ENCODE measurements at places on chromosomes 1 and 21. TPM values are rescaled to one million over a fixed set of nuclear protein-coding genes. Genes with fewer than 3 reads are reported as not detected.

DNA sequence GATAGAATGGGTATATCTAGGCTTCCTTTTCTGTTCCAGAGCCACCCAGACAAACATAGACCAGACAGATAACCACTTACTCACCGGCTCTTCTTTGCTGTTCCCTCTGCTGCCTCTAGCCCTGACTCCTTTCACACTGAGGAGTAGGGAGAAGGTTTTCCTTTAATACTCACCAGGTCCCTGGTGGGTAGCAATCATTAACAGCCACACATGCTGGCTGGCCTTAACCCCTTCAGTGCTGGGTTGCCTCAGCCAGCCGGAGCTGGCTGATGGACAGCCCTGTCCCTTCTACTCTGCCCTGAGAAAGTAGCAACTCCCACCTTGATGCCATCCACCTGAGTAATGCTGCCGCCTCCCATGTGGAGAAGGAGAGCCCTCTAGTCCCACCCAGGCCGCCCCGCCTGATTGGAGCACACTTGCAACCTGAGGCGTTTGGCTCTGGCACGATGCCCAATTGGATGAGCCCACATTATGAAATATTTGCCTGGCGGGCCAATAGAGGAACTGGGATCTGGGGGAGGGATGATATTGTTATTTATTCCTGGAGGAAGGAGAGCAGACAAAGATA, 71.6 kb downstream of the PLEKHA6 start:
- no peaks in the 10 kb centered on the region for H3K36me3 ChIP-seq
- peak; percentile 96 for DNase-seq
- peak overlapping the region; percentile 46 for H3K4me3 ChIP-seq
- peaks cover 49% of the 10 kb centered on the region for H3K4me1 ChIP-seq
- peak overlapping the region; percentile 69 for H3K27ac ChIP-seq

DNA sequence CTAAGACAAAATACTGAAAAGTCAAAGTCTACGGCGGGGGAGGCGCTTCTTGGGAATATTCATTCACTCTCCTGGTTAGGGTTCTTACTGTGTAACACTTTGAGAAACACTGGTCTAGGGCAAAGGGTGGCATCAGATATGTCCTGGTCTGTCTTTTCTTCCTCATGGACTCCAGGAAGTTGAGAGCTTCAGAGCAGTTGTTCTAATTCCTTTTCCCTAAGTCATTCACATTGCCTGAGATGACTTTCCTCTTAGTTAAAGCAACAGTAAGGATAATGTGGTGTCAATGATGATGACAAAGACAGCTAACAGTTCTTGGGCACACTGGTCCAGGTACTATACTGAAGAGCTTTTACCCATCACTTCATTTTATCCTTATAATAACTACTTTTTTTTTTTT, 27.0 kb downstream of the FGGY start:
- H3K36me3 ChIP-seq = no peaks in the 10 kb centered on the region
- no peak overlapping the region for H3K4me3 ChIP-seq
- H3K4me1 ChIP-seq = no peaks in the 10 kb centered on the region
- H3K27me3 ChIP-seq = no peaks in the 10 kb centered on the region
- no peak overlapping the region for H3K27ac ChIP-seq

Gene DYNLT5
- total RNA-seq = 1.4 TPM

- no peak overlapping the region for H3K27ac ChIP-seq
- no peaks in the 10 kb centered on the region for H3K27me3 ChIP-seq
- H3K36me3 ChIP-seq = no peaks in the 10 kb centered on the region
- DNase-seq = no peak
- H3K4me1 ChIP-seq = no peaks in the 10 kb centered on the region
Measured at GRCh38 chr1:6086358-6086757, 40.7 kb downstream of the KCNAB2 start.

Gene TMEM63A
- 159 TPM for total RNA-seq

Gene FAM167B
- total RNA-seq = 19.6 TPM

DNA sequence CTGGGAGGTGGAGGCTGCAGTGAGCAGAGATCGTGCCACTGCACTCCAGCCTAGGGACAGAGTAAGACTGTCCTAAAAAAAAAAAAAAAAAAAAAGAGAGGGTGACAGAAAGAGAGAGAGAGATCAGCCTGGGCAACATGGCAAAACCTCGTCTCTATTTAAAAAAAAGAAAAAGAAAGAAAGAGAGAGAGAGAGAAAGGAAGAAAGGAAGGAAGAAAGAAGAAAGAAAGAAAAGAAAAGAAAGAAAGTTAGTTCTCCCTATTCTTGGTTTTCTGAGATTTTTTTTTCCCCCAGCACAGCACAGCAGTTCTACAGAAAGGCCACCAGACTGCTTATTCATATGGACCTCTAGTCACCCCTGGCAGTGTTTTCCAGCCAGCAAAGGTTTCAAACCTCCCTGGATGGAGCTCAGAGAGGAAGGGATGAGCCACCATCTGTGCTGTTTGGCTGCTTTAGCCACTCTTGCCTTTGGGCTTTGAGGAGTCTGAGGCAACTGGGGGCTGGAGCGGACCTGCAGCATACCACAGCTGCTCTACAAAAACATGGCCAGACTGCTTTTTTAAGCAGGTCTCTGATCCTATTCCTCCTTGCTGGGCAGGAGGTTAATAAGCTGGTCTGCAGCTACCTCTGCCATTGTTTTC, 10.6 kb downstream of the S100A6 start:
- H3K36me3 ChIP-seq = no peaks in the 10 kb centered on the region
- no peaks in the 10 kb centered on the region for H3K4me1 ChIP-seq
- no peaks in the 10 kb centered on the region for H3K27me3 ChIP-seq
- H3K4me3 ChIP-seq = no peak overlapping the region
- DNase-seq = no peak

DNA sequence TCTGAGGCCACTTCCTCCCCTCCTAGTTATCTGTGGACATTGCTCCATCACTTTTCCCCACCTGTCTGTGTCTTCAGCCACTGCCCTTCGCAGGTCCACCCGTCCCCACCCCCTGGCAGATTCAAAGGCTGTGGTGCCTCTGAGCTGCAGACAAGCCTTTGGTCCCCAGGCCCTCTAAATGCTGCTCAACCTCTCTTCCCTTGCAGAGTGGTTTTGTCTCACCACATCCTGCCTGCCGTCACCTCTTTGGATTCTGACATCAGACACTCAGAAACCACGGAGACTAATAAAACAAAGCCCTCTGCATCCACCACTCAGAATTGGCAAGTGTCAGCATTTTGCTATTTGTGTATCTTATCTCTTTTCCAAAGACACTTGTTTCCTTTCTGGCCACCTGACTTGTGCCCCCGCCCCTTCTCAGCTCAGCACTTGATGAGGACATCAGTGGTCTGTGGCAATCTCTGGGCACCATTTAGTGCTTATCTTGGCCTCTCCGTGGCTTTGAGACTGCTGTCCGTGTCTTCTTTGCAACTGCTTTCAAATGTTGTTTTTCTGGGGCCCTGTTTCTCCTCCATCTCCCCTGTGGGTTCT, 7.7 kb downstream of the CNIH3 start:
- no peak overlapping the region for H3K27ac ChIP-seq
- no peaks in the 10 kb centered on the region for H3K4me1 ChIP-seq
- DNase-seq = no peak
- H3K36me3 ChIP-seq = no peaks in the 10 kb centered on the region

Gene WNT2B
- total RNA-seq = 4.7 TPM

GRCh38 chr21:37374027-37374426, 7.5 kb downstream of the DYRK1A start:
- H3K4me3 ChIP-seq = no peak overlapping the region
- no peak overlapping the region for H3K27ac ChIP-seq
- H3K4me1 ChIP-seq = peaks cover 17% of the 10 kb centered on the region
- DNase-seq = no peak
- no peaks in the 10 kb centered on the region for H3K36me3 ChIP-seq

All from kidney (tissue), 22 donors.